HuH-7.5 (cell line): ENCODE measurements at places on chromosomes 4 and X.

DNA sequence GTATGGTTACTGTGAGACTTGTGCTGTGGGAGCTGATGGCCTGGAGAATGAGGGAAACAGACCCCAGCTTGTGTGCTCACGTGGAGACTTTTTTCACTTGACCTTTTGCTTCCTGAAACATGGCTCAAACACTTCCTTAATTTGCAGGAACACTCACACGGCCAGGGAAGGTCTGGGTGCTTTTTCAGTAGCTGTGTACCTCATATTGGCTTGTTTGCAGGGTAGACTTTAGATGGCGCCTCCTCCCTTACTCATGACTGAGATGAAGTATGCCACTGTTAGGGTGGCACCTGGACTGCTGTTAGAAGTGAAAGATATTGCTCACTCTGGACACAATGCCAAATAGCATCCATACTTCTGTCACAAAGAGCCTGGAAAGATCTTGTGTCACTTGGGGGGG lies 75.7 kb upstream of the WDR1 start:
- no peak for DNase-seq

GRCh38 chr4:2092669-2093053 lies 33.5 kb downstream of the NAT8L start:
- no peak for DNase-seq

- DNase-seq, result no peak
These were observed 4.3 kb upstream of the UNC5C start for GRCh38 chr4:95552942-95553550.

DNA sequence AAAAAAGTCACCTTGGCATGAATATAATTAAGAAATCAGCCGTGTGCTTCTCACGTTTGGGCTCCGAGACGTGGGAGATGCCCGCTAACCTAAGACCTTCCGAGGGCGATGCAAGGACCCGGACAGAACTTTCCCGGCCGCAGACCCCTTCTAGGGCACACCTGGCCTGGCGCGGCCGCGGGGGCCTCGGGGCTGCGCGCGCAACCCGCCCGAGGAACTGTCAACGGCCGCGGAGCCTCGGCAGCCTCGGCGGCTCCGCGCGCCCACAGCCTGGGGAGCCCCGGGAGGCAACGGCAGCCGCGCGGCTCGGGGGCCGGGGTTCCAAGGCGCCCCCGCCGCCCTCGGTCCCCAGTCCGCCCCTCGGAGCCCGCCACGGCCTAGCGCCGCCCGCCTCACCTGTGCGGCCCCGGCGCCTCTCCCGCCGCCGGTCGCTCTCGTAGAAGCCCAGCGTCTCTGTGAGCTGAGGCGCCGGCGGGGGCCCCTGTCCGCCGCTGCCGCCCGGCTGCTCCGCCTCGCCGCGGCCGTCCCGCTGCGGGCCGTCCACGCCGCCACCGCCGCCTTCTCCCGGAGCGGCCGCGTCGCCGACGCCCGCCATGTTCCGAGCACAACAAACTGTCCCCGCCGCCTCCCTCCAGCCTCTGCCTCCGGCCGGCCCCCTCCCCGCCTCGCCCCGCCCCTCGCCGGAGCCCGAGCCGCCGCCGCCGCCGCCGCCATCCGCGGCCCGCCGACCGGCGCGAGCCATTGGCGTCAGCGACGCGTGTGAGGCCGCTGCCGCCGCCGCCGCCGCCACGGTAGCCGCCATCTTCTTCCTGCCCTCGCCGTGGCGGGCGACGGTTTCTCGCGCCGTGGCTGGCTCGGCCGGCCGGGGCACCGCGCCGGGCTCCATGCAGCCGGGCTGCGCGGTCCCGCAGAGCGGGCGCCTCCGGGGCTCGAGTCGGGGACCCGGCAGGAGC lies at the start of gene TAPT1:
TSS of gene TAPT1 (minus strand) at position 609 of the 953 bp plus-strand sequence. CDS start at position 595, 14 bp downstream.
- peak; percentile 83 for DNase-seq

- no peak for DNase-seq
These were observed 78.7 kb upstream of the PDE5A start for GRCh38 chr4:119707336-119707735.

GRCh38 chr4:145295122-145295521 lies 114.7 kb upstream of the OTUD4 start:
- no peak for DNase-seq

- no peak for DNase-seq
These were observed 112.7 kb downstream of the HNRNPD start for GRCh38 chr4:82261084-82261483.

GRCh38 chr4:131207589-131207988 lies 1941.5 kb upstream of the PCDH10 start:
- DNase-seq, result no peak

- DNase-seq, result no peak
These were observed 369.9 kb upstream of the PCDH7 start for GRCh38 chr4:30350288-30350687.

GRCh38 chr4:129323658-129324057 lies 227.7 kb downstream of the C4orf33 start:
- no peak for DNase-seq

DNA sequence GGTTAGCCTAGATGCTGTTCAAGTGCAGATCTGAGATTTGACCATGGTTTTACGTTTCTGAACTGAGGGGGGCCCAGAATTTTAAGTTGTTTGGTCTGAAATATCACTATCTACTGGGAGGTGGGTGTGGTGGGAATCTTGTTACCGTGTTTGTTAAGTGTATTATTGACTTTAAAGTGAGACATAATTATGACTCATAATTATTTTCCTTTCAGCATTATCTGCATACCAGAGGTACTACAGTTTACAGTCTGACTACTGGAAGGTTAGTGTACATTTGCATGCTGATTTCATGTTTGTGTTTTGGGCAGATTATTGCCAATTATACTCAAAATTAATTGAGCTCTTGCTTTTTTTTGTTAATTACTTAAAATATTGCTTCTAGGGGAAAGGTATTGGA lies 101.5 kb downstream of the KDM6A start:
- DNase-seq, result no peak

GRCh38 chr4:152374153-152374552 lies 161.7 kb downstream of the FBXW7 start:
- DNase-seq, result no peak

DNA sequence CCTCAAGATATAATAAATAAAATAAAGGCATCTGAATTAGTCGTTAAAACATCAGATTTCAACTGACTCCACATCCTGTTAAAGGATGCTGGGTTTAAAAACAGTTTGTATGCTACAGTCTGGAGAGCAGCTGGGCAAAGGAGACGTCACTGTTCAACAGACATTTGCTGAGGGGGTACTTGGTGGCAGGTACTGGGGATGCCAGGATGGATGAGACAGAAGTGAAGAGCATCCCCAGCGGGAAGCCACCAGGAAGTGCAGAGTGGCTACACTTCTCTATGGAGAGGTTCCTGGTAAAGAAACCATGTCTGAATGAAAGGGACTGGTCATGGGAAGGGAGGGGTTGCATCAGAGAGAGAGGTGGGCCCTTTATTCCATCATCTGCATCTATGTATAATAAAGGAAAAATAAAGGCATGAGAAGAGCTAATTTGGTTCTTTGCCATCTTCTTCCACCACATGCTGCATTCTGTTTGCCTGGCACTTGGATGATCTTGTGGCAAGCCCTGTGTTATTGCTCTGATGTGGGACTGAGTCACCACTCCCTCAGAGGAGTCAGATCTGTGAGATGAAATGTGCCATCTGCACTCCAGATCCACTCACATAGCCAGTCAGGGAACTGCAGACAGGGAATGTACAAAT lies 145.0 kb downstream of the SOWAHB start:
- no peak for DNase-seq

GRCh38 chr4:94515365-94515764 lies 63.6 kb downstream of the PDLIM5 start:
- DNase-seq, result no peak

GRCh38 chr4:119118397-119118796 lies 17.2 kb upstream of the MYOZ2 start:
- DNase-seq, result no peak

DNA sequence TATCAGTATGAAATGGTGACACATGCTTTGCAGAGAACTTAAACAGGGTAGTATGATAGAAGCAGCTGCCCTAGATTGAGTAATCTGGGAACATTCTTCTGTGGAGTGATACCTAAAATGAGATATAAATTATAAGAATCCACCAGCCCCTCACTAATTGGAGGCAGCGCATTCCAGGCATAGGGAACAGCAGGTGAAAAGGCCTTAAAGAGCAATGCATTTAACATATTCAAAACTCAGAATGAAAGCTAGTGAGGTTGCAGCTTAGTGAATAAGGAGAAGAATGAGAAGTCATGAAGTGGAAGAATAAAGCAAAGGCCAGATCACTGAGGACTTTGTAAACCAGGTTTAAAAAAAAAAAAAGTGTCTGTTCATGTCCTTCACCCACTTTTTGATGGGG lies 4.9 kb upstream of the ODAM start:
- no peak for DNase-seq

- DNase-seq, result no peak
These were observed 60.2 kb downstream of the SEPSECS start for GRCh38 chr4:25100021-25100555.

- DNase-seq, result no peak
These were observed 79.7 kb downstream of the SNCA start for GRCh38 chr4:89757154-89757719.

DNA sequence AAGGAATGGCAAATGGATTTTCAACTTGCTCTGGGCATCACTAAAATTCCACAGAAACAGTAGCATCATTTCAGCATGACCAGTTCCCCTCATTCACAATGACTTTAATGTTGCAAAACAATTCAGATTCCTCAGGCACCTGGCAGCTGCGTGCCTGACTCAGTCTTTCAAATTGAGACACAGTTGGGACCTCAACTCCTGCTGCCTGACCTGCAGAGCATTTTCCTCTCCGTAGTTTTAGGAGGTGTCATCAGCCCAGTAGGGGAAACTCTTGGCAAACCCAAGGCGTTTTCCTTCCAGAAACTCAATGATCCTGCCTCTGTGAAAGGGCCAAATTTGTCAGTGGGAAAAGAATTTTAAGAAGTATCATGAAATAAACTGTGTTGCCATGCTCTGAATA lies 388.9 kb downstream of the SPRY1 start:
- DNase-seq, result no peak

DNA sequence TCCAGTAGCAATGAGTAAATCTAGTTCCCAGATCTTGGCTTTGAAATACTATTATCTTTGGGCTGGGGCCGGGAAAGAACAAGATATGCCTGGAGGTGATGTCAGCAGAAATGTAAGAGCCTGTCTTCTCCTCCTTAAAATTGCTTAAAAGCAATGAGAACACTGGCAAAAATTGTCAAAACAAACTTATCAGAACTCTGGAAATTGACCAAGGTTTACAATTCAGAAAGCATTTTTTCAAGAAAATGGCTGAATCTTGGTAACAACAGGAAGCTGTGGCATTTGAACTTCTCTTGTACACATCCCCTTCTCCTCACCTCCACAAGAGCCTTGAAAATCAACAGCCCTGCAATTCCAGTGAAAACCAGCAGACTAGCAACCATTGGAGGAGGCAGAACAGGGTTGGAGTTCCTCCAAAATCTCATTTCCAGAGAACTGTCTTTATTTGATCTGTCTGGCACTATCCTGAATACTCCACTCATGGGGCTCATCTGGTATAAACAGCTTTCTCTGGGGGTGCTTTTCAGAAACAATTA lies 13.5 kb downstream of the TIMP1 start:
- DNase-seq, result no peak

GRCh38 chrX:13250826-13251580 lies 68.8 kb downstream of the ATXN3L start:
- no peak for DNase-seq

DNA sequence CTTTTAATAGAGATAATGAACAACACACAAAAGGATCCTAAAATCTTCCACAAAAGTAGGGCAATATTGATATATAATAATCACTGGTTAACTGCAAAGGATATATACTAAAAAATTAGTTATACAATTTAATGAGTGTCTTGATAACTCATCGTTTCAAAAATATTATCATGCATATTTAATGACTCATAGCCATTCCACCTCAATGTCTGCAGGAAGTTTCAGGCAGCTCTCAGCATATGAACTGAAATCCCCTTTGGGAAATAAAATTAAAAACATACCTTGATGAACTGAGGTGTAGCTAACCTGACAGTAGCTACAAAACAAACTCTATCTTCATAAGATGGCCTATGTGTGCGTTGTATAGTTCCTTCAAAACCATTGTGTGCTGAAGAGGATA lies 62.9 kb downstream of the TMEM165 start:
- DNase-seq, result no peak

GRCh38 chr4:31259119-31259518 lies 539.0 kb downstream of the PCDH7 start:
- DNase-seq, result no peak

- no peak for DNase-seq
These were observed 14.6 kb downstream of the HDX start for GRCh38 chrX:84487365-84488353.

GRCh38 chrX:107541244-107541643 lies 87.1 kb upstream of the PRPS1 start:
- DNase-seq, result no peak

DNA sequence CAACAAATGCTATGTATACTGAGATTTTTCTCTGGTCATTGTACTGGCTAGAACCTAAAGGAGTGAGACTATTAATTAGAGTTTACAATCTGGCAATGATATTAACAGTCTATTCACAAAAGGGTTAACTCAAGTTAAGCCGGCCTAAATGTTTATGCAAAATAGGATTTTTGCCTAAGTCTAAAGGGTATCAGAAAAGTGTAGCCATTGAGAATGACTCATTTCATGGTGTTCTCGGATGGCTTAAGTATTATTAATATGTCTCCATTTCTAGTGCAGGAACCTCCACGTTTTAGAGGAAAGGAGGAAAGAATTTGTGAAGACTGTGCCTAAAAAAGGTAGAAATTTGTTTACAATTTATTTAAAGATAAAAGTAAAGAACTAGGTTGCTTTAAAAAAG lies 29.8 kb downstream of the DYNLT3 start:
- DNase-seq, result no peak

GRCh38 chr4:47974566-47974965 lies 41.9 kb downstream of the CNGA1 start:
- DNase-seq, result no peak

GRCh38 chr4:74830928-74831327 lies 36.6 kb upstream of the BTC start:
- DNase-seq, result no peak

DNA sequence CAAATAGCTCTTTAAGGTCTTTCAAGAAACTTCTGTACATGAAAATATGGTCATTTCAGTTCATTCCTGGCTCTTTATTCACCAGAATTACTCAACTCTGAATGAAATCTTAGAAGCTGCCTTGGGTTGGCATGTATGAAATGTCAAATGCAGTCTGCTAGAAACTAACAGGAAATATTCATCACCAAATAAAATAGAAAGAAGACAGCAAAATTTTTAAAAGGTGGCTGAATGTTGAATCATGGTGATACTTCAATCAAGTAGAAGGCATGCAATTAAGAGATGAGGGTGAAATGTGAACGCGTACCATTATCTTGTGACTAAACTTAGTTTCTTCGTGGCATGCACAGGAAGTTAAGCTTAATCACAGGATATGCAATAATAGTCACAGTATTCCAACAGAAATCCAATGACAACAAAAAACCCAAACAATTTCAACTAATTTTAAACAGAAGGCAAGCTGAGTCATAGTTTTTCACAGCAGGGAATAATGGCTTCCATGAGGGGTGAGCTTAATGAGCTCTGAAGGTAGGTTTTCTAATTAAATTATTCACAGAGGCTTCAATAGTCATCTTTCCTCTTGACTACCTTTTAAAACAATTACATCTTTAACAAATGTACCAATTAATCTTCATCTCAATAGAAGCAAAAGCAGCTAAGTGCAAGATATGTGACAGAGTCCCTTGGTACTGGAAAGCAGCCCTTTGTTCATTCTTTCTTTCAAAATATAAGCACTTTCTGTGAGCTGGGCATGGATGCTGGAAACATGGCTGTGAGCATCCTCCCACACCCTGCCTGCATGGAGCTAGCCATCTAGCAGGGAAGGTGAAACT lies 44.5 kb downstream of the SCFD2 start:
- no peak for DNase-seq
